NCI-H226 (cell line): ENCODE measurements at places on chromosomes 11 and 22.

- DNase-seq: no peak
These were observed 489 bp downstream of the NUP98 start for GRCh38 chr11:3796801-3797328.

GRCh38 chr11:65417702-65418430 lies 4.7 kb upstream of the NEAT1 start:
- no peak for DNase-seq

- DNase-seq: no peak
These were observed 480.3 kb downstream of the BRD1 start for GRCh38 chr22:49347376-49347775.

DNA sequence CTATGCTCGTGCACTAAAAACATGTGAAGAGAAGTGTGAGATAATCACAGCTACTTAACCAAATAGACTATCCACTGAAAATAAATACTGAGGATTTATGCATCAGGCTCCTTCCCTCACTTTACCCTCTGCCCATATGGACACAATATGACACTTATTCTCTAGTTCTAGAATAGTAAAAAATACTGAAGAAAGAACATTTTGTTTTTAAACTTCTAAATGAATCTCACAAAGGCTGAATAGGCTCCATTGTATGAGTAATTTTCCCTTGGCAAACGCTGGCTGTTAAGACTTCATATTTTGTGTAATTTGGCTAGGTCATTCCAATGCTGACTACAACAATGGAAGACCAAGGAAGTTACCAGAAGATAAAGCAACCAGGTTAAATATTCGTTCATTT lies 9.9 kb downstream of the HPS5 start:
- no peak for DNase-seq

GRCh38 chr11:68345776-68346461 lies 33.5 kb downstream of the LRP5 start:
- DNase-seq: no peak

DNA sequence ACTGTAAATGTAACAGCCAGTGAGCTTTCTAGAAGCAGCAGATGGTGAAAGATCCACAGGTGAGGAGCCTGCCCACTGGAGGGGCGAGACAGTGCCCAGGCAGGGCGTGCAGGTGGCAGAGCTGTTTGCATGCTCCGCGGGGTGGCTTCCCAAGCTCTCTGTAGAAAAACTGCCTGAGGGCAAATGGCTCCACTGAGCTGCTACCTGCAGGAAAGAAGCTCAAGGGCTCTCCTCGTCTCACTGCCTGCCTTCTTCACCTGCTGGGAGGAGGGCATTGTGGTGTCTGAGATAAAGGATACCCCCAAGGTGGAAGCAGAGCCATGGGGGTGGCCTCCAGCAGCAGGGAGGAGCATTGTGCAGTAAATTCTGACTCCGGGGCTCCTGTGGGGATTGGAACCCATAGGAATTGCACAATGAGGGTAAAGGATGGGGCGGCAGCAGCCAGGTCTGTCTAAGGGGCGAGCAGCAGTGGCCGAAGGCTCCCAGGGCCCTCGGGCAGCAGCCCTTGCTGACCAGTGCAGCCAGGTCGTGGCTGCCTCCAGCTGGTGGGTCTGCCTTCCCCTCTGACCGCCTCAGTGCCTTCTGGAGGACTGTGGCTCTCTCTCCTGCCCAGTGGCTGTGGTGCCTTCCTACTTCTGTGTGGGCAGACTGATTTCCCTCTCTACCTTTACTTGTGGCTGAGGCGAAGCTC lies 28.0 kb upstream of the CABP7 start:
- DNase-seq: no peak
